ENCODE measurements at places on chromosomes 12 and 14.

- DNase-seq = no peak
Observed at GRCh38 chr14:33120966-33121365, 182.3 kb downstream of the NPAS3 start.

- DNase-seq = no peak
Observed at GRCh38 chr12:50524621-50525020, 19.8 kb downstream of the DIP2B start.

GRCh38 chr12:24359418-24359817 is 409.9 kb upstream of the SOX5 start:
- no peak for DNase-seq

DNA sequence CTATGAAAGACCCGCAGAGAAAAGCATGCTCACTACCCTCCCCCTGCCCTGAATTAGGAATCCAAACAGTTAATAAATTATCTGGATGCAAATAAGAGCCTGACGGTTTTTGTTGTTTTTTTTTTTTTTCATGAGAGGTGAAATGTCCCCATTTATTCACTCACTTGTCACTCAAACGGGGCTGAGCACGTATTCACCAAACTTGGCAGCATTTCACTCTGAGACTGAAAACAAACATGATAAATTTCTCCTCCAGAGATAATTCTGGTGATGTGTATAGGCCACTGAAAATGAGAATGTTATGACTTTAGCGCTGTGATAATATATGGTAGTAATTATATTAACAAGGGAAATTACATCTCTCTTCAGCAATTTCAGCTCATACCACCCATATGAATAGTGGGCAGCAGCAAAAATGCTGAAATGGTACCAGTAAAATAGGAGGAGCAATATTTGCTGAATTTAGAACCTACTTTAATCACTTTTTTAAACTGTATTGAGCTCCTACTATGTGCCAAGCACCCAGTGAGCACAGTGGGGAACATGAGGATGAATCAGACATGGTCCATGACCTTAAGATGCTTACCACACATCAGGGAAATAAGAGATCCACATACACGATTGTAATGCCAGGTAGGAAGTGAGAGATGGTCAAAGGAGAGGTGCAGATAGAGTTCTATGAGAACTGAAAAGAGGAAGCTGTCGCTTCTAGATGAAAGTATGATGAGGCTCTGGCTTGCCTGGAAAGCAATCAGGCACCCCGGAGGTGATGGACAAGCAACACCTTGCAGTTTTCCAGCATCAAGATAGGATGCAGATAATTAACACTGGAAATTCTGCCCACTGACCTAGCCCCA is 286.5 kb upstream of the TMPO start:
- DNase-seq = no peak

GRCh38 chr14:63457498-63457897 is 85.7 kb downstream of the PPP2R5E start:
- no peak for DNase-seq

- no peak for DNase-seq
Observed at GRCh38 chr12:129115558-129115957, 262.3 kb downstream of the GLT1D1 start.

GRCh38 chr14:71595441-71595840 is 336.8 kb upstream of the RGS6 start:
- DNase-seq = no peak

- DNase-seq = no peak
Observed at GRCh38 chr12:105409801-105410471, 79.4 kb downstream of the C12orf75 start.

DNA sequence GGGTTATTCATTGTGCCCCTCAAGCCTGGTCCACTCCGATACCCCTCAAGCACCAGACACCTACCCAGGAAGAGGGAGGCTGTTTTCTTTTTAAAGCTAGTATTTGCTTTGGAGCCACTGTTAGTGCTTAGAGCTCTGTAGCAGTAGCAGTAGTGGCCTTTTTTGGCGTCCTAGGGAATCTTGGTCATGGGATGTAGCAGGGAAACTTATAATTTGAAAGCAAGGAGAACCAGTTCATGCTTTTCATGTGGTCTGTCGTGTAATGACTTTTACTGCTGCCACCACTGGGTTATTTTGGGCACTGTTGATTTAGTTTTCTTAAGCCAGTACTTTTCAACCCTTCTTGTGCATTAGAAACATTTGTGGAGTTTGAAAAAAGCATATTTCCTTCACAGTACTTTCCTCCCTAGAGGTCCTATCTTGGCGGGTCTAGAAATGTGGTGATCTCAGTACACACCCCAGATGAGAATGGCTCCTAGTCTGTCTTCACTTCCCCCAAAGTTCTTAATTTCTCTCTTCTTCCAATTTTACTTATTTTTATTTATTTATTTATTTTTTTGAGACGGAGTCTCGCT is 49.7 kb downstream of the MARK3 start:
- no peak for DNase-seq

DNA sequence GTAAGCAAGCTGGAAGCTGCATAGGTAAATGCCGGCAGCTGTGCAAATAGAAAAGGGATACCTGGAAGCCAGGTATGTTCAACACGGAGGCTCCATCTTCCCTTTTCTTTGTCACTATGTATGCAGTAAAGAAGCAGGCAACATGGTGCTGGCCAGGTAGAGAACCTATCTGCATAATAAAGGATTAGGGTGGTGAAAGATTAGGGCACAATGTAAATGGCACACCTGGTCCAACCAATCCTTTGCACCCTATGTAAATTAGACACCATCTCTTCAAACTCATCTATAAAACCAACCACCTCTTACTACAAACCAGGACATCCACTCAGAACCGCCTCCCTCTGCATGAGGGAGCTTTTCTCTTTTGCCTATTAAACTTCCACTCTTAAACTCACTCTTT is 32.3 kb downstream of the RPS29 start:
- no peak for DNase-seq

DNA sequence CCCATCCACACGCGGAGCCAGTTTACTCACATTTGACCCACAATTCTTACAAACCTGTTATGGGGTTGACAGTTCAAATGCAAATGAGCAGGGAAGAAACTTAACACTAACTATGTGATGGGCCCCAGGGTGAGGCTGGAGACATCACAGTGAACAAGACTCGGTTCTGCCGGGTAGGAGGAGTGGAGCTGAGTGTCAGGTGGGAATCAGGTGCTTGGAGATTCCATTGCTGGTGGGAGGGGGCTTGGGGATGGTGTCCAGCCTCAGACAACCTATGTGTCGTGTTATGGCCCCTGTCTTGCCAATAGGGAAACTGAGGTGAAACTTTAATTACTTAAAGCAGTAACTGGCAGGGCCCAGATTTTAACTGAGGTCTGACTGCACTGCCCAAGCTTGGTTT is 41.9 kb downstream of the BEGAIN start:
- no peak for DNase-seq

- no peak for DNase-seq
Observed at GRCh38 chr12:120463712-120464111, 5.8 kb downstream of the SRSF9 start.

DNA sequence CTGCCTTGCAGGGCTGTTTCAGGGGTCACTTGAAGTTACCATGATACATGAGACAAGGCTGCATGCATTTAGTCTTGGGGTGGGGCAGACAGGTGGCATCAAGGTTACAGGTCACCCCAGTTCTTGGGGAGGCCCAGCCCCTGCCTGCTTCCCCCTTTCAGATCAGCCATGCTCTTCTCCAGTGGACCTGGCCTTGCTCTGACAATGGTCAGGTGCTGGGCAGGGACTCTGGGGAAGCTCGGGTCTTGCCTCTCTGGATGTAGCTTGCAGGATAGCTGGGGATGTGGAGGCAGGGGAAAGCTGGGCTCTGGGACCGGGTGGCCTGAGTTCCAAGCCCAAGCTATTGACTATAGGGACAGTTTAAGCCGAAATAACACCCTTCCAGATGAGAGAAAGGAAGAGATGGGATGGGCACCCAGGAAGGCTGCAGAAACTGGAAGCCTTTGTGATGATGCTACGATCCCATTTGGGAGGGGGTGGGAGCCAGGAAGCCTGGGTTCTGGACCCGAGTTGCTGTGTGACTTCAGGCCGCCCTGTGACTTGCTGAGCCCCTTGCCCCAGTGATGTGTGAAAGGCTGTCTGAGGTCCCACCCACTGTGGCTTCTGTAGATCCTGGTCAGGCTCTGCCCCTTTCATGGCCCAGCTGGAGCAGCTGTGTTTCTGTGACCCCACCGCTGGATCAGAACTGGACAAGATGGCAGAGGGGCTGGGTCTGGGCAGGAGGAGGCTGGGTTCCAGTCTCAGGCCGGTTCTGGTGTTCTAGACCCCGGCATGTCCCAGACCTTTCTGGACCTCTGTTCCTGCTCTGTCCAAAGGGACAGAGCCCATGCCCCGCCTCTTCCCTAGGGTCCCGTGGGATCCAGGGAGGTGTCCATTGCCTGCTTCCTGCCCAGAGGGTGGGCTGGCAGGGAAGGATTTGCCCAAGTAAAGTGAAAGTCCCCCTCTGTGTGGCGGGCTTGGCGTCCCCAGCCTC is 2.1 kb downstream of the TNFAIP2 start:
- DNase-seq = no peak

DNA sequence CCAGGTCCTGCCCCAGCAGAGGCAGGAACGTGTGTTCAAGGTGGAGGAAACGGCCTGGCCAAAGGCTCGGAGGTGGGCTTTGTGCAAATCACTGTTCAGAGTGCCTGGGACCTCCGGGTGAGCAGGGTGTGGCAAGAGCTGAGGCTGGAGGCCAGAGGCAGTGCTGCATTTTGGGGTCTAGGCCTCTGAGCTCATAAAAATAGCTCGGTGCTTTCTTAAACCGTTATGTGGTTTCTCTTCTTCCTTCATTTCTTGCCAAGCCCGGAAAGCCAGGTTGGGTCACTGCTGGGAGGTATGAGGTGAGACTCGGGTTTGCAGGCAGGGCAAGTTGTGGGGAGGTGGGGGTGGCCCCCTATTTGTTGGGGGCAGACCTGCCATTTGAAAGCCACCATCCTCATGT is 178.8 kb upstream of the MYL2 start:
- DNase-seq = no peak
